ENCODE measurements at places on chromosomes 7 and 10.

DNA sequence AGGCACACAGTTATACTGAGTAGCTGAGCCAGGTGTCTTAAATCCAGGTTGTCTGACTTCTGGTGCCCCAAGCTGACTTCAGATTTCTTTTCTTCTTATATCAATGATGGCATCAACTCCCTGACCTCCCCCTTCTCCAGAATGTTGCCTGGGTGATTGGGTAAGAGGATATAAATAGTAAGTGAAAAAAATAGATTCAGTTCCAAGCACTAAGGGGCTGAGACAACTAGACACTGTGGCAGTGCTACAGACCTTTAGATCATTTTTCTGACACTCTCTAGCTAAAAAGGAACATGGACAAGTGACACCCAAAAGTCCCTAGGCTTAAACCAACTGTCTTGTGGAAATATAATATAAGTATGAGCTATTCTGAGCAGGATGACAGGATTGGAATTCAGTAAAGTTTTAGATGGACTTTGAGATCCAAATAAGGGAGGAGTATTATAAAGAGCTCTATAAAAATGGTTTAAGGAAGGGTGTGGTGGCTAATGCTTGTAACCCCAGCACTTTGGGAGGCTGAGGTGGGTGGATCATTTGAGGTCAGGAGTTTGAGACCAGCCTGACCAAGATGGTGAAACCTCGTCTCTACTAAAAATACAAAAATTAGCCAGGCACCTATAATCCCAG is 589.1 kb upstream of the GALNT17 start:
- DNase-seq = no peak

DNA sequence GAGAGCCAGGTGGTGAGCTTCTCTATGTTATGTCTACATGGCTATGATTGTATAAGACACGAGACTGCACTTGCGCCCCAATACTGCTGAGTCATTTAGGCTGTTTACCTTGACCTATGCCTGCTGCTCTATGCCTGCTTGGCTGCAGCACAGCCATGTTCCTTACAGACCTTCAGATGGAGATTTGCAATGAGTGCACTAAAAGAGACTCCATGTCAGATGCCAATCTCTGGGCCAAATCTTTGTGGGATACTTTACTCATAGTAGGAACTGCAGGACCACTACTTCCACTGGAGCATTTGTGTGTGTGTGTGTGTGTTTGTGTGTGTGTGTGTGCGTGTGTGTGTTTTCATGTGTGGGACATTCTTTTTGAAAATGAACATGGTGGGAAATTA is 50.0 kb upstream of the KMT2E start:
- no peak for DNase-seq

GRCh38 chr7:100475549-100475948 is 3.5 kb downstream of the TSC22D4 start:
- DNase-seq = no peak

GRCh38 chr10:43061331-43061730 is 15.5 kb upstream of the RET start:
- no peak for DNase-seq

DNA sequence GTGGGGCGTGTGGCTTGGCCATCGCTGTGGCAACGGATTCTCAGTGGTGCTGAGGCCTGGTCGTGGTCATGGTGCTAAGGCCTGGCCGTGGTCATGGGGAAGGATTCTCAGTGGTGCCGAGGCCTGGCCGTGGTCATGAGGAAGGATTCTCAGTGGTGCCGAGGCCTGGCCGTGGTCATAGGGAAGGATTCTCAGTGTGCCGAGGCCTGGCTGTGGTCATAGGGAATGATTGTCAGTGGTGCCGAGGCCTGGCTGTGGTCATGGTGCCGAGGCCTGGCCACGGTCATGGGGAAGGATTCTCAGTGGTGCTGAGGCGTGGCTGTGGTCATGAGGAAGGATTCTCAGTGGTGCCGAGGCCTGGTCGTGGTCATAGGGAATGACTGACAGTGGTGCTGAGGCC is 327.9 kb downstream of the ADARB2 start:
- no peak for DNase-seq

- DNase-seq = no peak
Measured at GRCh38 chr7:36203071-36203790, 50.2 kb downstream of the EEPD1 start.

DNA sequence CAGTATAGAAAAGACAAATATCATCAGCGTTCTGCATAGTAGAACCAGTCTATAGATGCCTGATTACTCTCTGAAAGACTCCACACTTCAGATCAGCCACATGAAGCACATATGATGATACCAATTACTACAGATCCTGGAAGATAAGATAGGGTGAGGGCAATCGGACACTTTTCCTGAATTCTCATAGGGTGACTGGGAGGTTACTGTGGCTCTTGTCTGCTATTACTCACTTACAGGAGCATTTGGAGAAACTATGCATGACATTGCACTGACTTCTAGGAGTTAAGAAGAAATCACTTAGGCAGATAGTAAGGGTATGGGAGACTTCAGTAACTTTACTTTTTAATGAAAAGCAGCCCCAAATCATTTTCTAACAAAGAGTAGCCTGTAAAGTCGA is 1140.9 kb downstream of the XPNPEP1 start:
- DNase-seq = no peak

DNA sequence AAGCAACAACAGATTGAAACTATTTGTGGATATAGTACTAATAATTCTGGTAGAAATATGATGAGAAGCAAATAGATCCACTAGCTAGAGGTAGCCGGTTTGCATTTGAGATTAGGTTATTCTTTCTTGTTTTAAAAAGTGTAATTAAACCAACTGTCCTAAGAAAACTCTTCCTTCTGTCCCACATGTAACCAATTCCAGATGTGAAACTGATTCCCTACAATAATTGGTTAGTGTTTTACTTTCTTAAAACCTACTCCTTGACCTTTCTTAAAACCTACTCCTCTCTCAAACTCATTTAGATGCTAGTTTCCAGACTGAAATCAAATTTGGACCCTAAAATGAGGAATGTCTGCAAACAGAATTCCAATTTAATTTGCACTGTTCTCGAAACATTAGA is 521.5 kb downstream of the SUGCT start:
- DNase-seq = no peak

DNA sequence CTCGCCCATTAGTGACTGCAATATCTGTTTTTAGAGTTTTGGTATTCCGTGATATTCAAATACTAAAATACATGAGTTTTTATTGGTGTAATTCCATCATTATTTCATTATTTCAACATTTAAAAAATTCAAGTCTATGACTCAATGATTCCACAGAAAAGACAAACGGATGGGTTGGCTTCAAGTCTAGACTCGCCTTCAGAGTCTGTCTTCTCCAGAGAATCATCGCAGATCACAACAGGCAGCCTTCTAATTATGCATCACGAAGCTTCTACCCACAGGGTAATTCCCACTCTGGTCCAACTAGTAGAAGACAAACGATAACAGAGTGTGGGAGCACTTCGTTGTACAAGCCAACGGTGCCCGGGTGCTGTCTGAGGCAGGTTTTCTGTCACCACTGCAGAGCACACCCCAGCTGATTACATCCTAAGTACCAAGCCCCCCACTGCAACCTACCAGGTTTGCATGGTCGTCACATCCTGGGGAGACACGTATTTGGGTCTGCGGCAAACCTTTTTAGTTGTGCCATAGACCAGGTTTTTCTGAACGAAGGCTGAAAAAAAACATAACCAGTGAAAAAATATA is 28.9 kb downstream of the PARP12 start:
- no peak for DNase-seq

DNA sequence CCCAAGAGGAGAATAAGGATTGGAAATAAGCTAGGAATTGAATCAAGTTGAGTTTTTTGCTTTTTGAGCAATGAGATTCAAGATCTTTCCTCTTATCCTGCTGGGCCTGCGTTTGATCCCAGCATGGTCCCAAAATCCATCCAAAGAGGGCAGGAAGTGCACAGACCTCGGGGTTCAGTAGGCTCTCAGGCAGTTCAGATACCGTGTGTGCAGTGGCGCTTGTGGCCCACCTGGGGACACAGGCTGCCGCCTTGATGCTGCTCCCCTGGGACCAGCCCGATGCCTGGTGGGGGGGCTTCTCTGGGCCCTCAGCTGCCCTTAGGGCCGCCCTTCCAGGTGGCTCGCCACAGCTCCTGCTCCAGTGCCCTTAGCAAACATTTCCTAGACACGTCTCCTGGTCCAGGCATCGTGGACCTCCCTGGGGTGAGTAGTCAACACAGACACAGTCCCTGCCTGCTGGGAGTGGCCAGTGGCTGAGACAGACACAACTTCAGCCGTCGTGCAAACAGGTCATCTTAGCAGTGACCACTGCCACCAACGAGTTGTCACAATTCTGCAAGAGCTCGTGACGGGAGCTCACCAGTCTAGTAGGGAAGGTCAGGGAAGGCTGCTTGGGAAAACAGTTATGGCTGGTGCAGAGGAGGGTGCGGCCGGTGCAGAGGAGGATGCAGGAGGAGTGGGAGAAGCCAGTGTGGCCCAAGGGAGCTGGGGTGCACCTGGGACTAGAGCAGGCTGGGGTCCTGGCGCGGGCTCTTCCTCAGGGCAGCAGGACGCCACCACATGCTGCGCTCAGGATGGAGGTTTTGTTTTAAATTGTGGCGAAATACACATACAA is 21.7 kb upstream of the JAKMIP3 start:
- DNase-seq = no peak

DNA sequence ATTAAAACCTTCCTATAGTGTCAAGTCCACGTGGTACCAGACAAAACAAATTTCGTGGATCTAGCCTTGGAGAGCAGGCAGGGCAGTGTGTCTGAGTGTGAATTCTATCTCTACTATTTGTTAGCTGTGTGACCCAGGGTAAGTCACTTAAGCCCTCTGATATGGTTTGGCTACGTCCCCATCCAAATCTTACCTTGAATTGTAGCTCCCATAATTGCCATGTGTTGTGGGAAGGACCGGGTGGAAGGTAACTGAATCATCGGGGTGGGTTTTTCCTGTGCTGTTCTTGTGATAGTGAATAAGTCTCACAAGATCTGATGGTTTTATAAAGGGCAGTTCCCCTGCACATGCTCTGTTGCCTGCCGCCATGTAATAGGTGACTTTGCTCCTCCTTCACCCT is 2.8 kb upstream of the NPFFR1 start:
- no peak for DNase-seq

GRCh38 chr7:93728292-93728691 is 153.8 kb upstream of the CALCR start:
- DNase-seq = no peak

DNA sequence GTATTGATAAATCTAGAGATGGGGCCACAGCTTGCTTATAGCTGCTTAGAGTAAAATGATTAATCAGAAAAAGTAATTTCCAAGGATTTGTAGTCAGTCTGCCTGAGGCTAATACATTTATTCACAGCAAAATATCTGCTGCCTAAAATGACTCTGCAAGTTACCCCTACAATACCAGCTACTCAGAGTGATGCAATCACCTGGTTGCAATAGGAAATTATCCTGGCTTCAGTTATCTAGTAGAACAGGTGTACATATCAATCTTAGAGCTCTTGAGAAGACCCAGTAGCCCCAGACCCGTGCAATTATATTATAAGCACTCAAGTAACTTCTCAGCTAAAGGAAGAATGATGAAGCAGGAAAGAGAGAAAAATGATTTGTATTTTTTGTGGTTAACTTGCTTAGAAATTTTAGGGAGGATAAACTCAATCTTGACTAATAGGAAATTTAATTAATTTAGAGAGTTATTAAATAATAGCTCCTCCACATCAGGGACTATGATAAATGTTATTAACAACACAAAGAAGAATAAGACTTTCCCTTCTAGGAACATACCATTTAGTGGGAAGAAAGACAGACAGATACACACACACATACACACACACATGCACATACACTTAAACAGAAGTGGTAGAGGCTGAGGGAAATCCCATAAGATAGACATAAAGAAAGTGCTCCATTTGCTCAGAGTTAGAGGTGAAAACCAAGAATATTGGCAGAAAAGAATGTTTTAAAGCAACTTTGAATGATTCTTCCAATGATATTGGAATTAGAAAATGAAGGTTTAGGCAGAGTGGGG is 140.4 kb upstream of the PRSS1 start:
- no peak for DNase-seq

DNA sequence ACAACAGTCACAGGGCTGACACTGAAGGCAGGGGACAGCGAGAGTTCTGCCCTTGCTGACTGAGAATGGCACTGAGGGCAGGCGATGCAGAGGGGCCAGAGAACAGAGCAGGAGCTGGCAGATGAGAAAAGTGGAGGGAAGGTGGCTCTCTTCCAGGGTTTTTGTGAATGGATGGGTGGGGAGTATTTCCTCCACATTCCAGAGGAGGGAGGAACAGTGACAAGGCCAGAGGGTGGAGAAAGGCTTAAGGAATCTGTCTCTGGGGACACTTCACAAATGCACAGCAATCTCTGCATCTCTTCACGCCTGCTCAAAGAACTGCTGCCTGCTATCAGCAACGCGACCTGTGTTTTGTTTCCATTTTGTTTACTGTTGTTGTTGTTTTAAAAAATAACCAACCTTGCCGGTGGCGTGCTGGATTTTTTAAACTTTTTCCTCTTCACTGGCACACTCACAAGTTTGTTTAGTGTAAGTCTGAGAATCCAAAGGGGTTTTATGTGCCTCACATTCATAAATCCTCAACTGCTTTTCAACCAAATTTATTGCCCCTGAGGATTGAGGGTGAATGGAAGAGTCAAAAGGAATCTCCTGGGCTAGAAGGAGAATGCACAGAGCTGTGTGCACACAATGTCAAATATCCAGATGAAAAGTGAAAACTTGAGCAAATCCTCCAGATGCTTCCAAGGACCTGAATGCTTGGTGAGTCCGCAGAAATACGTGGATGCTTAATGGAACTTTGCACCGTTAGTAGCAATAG is 129.3 kb downstream of the GLI3 start:
- no peak for DNase-seq

DNA sequence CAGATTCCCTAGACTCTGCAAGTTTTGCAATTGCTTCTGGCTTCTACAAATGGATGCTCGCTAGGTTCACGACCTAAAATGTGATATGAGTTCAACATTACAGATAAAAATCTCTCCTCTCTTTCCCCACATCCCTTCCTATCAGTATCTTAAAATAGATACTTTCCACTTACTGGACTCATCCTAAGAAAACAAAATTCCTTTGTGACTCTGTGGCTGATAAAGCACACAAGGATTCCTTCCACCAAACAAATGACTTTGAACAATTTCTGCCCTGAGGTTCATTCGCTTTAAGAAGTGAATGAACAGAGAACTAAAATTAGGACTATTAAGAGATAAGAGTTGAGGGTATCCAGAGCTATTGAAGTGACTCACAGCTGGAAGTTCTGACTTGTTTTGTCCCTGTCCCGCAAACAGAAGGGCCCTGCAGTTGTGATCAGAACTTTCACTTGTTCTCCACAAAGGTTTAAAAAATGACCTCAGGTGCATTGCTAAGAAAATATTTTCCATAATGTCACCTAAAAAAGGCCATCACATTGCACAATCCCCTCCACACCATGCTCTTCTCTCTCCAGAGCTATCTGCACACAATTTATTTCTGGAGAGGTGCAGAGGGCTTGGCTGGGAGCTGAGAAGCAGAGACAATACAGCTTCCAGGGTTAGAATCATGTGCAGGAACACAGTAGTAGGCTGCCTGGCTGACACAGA is 96.1 kb downstream of the PIP4K2A start:
- DNase-seq = no peak

DNA sequence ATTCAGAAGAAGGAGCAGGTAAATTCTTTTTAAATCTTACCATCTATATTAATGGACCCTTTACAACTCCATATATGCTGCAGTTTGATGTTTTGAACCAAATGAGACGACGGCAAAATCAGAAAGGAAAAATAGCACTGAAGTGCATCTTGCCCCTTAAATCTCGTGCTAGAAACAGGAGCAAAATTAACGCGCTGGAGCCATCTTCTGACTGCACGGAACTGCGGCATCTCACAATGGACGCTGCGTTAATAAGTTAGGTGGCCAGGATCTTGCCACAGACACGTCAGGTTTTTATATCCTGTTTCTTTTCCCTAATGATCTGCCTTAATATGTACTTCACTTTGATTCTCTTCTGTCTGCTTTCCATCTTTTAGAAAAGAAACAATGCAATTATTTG is 354.5 kb downstream of the TFEC start:
- no peak for DNase-seq
